Endothelial cell of umbilical vein (primary cell): ENCODE measurements at places on chromosomes 2 and 18.

- no peaks in the 10 kb centered on the region for H3K36me3 ChIP-seq
- H3K27me3 ChIP-seq = no peaks in the 10 kb centered on the region
Measured at GRCh38 chr2:16189836-16190160, 249.4 kb downstream of the MYCN start.

DNA sequence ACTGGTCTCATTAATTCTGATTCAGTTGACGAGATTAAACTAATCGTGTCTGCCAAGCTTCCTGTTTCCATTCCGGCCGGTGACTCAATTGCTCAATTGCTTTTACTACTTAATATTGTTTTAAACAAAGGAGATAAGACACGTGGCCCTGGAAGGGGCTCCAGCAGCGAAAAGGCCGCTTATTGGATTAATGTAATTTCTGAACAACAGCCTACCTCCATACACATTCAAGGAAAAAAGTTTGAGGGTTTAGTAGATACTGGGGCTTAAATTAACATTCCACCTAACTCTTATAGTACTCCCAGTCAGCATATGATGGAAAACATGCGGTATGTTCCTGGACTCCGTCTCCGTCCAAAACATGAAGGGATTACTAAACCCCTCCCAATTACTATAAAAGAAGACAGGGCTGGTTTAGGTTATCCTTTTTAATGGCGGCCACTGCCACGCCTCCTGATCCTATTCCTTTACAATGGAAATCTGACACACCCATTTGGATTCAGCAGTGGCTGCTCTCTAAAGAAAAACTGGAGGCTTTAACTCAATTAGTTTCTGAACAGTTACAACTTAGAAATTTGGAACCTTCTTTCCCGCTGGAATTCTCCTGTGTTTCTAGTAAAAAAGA is 27.1 kb downstream of the VPS54 start:
- H3K27ac ChIP-seq = no peak overlapping the region
- no peaks in the 10 kb centered on the region for H3K36me3 ChIP-seq
- H3K27me3 ChIP-seq = no peaks in the 10 kb centered on the region
- H3K4me1 ChIP-seq = no peaks in the 10 kb centered on the region

GRCh38 chr2:200351815-200352214 is 45.3 kb downstream of the SPATS2L start:
- no peak overlapping the region for H3K27ac ChIP-seq
- H3K27me3 ChIP-seq = no peaks in the 10 kb centered on the region
- no peaks in the 10 kb centered on the region for H3K4me1 ChIP-seq
- no peak overlapping the region for H3K4me3 ChIP-seq

GRCh38 chr2:233217892-233218377 is 33.5 kb upstream of the ATG16L1 start:
- H3K36me3 ChIP-seq = no peaks in the 10 kb centered on the region
- H3K27me3 ChIP-seq = no peaks in the 10 kb centered on the region
- H3K4me1 ChIP-seq = no peaks in the 10 kb centered on the region
- DNase-seq = no peak
- H3K4me3 ChIP-seq = no peak overlapping the region

- no peaks in the 10 kb centered on the region for H3K4me1 ChIP-seq
- no peak overlapping the region for H3K27ac ChIP-seq
- no peak for DNase-seq
- no peak overlapping the region for H3K4me3 ChIP-seq
Measured at GRCh38 chr18:5180254-5180653, 16.8 kb downstream of the AKAIN1 start.

DNA sequence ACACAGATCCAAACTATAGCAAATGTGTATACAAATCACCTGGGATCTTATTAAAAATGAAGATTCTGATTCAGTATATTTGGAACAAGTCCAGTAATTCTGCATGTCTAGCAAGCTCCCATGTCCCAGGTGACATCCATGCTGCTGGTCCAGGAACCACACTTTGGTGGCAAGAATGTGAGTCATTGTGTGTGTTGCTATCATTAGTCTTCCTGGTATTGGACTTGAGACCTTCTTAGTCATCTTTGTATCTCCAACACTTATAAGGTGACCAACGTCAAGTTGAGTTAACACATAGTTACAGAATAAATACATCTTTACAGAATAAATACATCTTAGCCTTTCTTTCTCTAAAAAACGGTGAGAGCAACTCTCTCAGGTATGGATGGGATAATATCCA is 107.9 kb upstream of the NDUFV2 start:
- H3K27me3 ChIP-seq = no peaks in the 10 kb centered on the region
- H3K4me1 ChIP-seq = peaks cover 7% of the 10 kb centered on the region
- DNase-seq = no peak

- H3K27ac ChIP-seq = no peak overlapping the region
- no peak for DNase-seq
- no peak overlapping the region for H3K4me3 ChIP-seq
- H3K36me3 ChIP-seq = no peaks in the 10 kb centered on the region
Measured at GRCh38 chr18:76621226-76621625, 126.2 kb upstream of the ZNF516 start.

- H3K4me3 ChIP-seq = no peak overlapping the region
- no peaks in the 10 kb centered on the region for H3K4me1 ChIP-seq
- no peak for DNase-seq
- no peaks in the 10 kb centered on the region for H3K27me3 ChIP-seq
Measured at GRCh38 chr2:227374158-227374557, 4.9 kb downstream of the TM4SF20 start.

DNA sequence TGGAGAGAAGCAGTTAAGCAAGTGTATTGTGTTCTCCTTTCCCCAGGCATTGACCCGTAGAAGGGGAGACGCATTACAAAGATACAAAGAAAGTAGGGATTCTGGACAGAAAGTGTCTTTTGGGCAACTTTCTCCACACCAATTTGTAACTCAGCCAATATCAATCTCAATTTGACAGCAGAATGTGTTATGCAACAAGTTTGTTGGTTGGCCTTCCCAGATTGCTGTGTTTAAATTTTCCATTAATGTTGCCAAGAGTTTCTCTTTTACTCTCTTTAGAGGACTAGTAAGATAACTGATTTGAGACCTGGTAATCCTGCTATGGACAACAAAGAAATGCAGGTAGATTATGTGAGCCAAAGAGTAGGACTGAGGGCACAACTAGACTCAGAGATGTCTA is 279.6 kb downstream of the ZNF804A start:
- no peaks in the 10 kb centered on the region for H3K4me1 ChIP-seq
- H3K27me3 ChIP-seq = no peaks in the 10 kb centered on the region
- no peak overlapping the region for H3K4me3 ChIP-seq

DNA sequence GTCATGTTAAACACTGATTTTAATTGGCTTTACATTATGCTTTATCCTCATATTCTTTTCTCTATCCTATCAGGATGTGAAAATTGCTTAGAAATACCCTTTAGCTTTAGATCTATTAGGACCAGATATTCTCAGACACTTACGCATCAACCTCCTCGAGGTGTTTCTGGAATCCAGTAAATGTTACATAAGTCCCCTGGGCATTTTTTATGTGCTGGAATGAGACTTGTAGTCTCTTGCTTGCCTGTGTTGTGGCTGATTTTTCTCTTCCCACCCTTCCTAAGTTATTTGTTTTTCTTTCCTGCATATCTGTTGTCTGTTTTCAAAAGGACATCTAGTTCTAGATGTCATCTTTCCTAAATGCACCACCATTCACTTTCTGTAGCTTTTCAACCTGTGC is 197.1 kb downstream of the CCDC85A start:
- no peak overlapping the region for H3K4me3 ChIP-seq
- H3K4me1 ChIP-seq = no peaks in the 10 kb centered on the region
- no peak for DNase-seq
- no peaks in the 10 kb centered on the region for H3K36me3 ChIP-seq
- no peak overlapping the region for H3K27ac ChIP-seq

DNA sequence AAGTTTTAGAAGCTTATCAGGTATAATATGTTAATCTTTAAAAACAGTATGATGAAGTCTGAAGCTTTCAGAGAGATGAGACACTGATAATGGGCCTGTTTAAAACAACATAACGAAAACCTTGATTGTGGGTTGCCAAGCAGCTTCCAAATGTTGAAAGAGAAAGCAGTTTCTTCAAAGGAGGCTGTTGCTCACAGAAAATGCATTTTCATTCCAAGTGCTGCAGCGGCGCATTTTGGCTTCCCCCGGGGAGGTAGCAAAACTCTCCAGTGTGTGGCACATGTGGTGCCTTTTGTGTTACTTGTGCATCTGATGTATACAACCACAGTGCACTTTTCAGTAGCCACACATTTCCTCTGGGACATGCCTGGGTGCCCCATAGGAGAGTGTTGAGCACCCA is 66.1 kb downstream of the TMEFF2 start:
- H3K36me3 ChIP-seq = no peaks in the 10 kb centered on the region
- H3K27ac ChIP-seq = no peak overlapping the region
- no peak overlapping the region for H3K4me3 ChIP-seq
- no peaks in the 10 kb centered on the region for H3K27me3 ChIP-seq
- H3K4me1 ChIP-seq = no peaks in the 10 kb centered on the region

DNA sequence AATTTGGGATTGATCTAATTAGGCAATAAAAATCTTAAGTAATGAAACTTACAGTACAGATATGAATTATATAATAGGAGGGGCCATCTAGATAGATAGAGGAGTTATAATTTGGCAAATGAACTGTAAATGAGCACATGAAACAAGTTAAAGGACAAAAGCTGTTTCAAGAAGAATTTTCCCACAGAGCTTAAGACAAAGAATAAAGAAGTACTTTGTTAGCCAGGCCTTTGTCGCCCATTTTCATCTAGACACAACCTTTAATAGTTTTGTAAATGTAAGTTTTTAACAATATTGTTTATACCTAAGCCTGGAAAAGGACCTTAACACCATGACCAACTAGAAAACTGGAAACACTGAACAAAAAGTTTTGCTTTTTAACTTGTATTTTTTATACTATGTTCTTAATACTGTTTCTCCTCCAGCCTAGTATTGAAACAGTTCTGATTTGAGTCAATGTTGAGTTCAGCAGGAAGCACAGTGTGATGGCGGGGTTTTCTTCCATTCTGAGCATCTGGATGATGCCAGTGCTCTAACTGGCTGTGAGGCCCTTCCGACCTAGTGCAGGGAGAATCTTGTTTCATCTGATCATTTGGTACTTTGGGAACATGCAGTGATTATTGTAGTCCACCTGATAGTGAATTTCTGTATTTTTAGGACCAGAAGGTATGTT is 37.6 kb downstream of the FARP2 start:
- no peak overlapping the region for H3K4me3 ChIP-seq
- no peaks in the 10 kb centered on the region for H3K36me3 ChIP-seq
- DNase-seq = no peak
- no peaks in the 10 kb centered on the region for H3K4me1 ChIP-seq
- no peak overlapping the region for H3K27ac ChIP-seq
- H3K27me3 ChIP-seq = no peaks in the 10 kb centered on the region

GRCh38 chr2:163708265-163708664 is 27.5 kb downstream of the FIGN start:
- H3K27me3 ChIP-seq = no peaks in the 10 kb centered on the region
- H3K4me3 ChIP-seq = no peak overlapping the region
- H3K4me1 ChIP-seq = no peaks in the 10 kb centered on the region

GRCh38 chr2:29469516-29469915 is 354.3 kb downstream of the CLIP4 start:
- H3K4me1 ChIP-seq = no peaks in the 10 kb centered on the region
- H3K27ac ChIP-seq = no peak overlapping the region
- no peak for DNase-seq
- H3K27me3 ChIP-seq = no peaks in the 10 kb centered on the region
- no peaks in the 10 kb centered on the region for H3K36me3 ChIP-seq

GRCh38 chr2:4992226-4992625 is 700.0 kb upstream of the SOX11 start:
- DNase-seq = no peak
- H3K36me3 ChIP-seq = no peaks in the 10 kb centered on the region
- H3K4me3 ChIP-seq = no peak overlapping the region
- no peaks in the 10 kb centered on the region for H3K27me3 ChIP-seq
- H3K27ac ChIP-seq = no peak overlapping the region

- no peaks in the 10 kb centered on the region for H3K36me3 ChIP-seq
- H3K4me1 ChIP-seq = no peaks in the 10 kb centered on the region
- DNase-seq = no peak
- H3K27me3 ChIP-seq = no peaks in the 10 kb centered on the region
Measured at GRCh38 chr2:16368328-16368727, 297.3 kb downstream of the CYRIA start.

GRCh38 chr2:48197618-48198017 is 291.3 kb upstream of the FBXO11 start:
- H3K4me1 ChIP-seq = no peaks in the 10 kb centered on the region
- DNase-seq = no peak
- no peaks in the 10 kb centered on the region for H3K36me3 ChIP-seq

DNA sequence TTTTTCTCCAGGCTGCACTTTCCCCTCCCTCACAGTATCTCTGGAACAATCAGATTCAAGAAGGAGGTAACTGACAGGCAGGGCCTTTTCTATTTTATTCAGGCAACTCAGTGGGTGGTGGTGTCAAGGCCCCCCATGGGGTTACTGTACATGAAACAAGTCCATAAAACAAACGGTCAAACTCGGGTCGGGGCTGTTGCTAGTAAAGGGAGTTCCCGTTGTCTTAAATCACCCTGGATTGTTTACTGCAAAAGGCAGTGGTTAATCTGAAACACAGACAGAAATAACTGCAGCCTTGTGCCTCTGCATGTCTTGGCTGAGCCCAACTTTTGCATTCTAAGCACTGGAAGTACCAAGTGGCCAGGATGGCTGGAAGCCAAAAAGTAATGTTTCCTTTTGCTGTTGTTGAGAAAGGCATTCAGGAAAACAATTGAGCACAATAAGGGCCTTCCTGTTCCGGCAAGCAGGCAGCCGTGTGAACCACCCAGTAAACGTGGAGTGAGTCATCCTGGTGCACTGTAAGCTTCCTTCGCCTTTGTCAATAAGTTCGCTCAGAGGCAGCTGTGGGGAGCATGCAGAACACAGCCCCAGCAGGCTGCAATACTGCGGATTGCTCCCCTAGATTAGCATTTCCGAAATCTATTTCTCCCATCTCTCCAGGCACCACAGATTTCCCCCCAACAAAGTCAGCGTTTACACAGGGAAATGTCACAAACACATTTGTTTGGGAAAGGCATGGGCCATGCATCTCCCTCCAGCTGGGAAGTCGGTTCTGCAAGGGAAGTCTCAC is 149.6 kb downstream of the IRS1 start:
- H3K27ac ChIP-seq = no peak overlapping the region
- H3K36me3 ChIP-seq = no peaks in the 10 kb centered on the region
- peak; percentile 92 for DNase-seq
- H3K27me3 ChIP-seq = peaks cover 24% of the 10 kb centered on the region
- no peak overlapping the region for H3K4me3 ChIP-seq
